Stimulated activated CD4-positive, alpha-beta T cell treated with anti-CD3 and anti-CD28 coated beads, Interleukin-1b, Interleukin-23, amount 100 ng/mL, for 1 hour (primary cell): ENCODE measurements at places on chromosomes 16 and 17.

GRCh38 chr17:61335105-61335844 is 64.4 kb upstream of the TBX2 start:
- DNase-seq, result no peak

DNA sequence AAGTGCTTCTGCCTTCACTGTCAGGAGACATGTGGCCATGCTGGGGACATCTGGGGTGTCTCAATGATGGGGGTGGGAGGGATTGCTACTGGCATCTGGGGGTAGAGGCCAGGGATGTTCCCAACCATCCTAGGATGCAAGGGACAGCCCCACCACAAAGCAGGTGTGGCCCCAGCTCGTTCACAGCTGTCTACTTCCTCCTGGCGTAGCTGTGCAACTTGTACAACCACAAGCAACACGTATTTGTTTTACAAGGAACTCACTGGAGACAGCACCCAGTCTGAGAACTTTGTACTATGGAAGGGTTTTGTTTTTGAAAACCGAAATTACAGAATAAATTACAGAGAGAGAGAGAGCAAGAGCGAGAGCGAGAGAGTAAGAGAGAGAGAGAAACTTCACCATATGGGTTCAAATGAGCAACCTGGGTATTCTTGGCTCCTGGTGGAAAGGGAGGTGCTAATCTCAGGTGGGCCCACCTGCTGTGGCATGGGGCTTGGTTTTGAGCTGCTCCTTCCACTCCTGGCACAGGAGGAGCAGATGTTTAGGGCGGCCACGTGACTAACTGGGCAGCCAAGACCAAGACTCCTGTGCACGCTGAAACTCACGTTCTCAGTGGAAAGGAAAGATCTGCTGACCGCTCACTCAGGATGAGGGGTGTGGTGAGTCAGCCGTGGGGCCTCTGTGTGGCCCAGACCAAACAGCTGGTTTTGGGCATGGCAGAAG is 17.5 kb upstream of the TNFRSF13B start:
- DNase-seq, result no peak

- no peak for DNase-seq
These were observed 4.3 kb downstream of the COTL1 start for GRCh38 chr16:84613408-84614072.

DNA sequence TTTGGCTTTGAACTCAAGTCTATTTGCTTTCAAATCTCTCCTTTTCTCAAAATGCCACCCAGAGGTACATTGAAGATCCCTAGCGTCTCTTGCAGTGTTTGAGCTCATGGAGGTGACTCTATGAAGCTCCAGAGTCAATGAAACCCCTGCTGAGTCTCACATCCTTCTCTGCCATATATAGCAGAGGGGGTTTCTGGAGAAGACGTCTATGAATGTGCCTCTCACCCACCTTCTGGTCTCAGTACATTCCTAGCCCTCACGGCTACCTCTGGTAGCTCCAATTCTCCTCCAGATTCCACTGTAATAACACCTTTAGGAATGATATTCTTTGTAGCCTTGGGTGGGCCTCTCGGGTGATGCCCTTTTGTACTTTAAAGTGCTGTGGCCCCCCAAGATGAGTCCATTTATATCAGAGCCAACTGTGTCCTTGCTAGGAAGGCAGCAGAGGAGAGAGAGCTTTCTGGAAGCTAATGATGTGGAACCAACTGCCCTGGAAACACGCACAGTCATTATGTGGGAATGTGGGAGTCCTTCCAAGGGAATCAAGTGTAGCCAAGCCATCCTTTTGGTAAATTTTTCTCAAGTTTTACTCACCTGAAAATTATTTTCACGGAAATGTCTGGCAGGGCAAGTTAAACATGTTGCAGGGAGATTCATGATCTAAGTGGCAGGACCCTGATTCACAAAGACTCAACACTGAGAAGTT is 123.4 kb downstream of the ASIC2 start:
- DNase-seq, result no peak

- DNase-seq, result no peak
These were observed 100.3 kb downstream of the TANC2 start for GRCh38 chr17:63066158-63066813.

- DNase-seq, result no peak
These were observed 31.3 kb downstream of the DCUN1D3 start for GRCh38 chr16:20868890-20869289.

DNA sequence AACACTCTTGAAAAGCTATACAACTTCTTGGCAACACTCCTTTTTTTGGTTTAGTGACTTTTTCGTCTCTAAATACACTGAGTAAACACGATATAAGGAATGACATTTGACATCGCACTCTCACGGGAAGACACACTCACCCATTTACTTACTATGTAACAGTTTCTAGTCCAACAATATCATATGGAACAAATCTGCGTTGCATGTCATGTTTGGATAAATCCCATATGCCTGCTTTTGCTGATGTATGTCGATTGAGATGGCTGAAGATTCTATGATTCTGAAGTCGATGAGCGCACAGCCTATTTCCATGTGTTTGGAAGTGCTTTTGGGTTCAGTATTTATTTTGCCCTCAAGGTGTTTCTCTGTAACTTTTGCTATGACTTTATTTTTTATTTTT is 18.2 kb downstream of the ITGAE start:
- DNase-seq, result no peak

GRCh38 chr16:17269439-17269838 is 201.3 kb downstream of the XYLT1 start:
- DNase-seq, result no peak

GRCh38 chr16:7614021-7614795 is 281.6 kb downstream of the RBFOX1 start:
- no peak for DNase-seq

- DNase-seq, result no peak
These were observed 16.0 kb downstream of the KCNJ2 start for GRCh38 chr17:70185285-70185684.

DNA sequence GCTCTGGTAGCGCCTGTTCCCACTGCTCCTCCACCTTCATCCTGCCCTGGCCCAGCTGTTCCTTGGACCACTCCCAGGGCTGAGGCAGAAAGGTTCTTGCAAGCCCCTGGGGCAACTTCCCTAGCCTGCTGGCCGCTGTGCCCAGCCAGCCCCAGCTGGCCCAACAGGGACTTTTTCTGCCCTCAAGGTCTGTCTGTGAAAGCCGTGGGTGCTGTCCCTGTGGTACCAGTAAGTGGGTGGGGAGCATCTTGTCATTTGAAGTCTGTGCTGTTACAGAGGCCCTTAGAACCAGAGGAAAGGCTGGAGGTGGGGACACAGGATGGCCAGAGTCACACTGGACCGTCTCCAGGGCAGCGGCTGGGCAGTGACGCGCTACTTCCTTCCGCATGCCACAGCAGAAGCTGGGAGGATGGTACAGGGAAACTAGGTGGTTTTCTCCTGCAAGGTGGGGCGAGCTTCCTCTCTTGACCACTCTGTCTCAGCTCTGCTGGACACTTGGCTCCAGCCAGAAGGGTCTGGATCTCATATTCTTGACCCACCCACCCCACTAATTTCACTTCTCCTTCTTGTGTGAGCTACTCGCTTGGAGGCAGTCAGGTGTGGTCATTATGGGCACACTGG is 87.8 kb downstream of the PLCG2 start:
- no peak for DNase-seq

DNA sequence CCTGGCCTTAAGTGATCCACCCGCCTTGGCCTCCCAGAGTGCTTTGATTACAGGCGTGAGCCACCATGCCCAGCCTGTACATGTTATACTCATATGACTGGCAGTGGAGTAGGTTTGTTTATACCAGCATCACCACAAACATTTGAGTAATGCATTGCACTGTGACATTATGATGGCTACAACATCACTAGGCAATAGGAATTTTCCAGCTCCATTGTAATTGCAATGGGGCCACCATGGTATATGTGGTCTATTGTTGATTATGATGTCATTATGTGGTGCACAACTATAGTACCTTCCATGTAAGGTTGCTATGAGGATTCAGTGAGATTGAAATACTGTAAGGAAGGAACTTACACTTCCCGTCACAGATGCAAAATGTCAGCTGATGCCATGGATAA is 168.9 kb downstream of the COPRS start:
- no peak for DNase-seq

DNA sequence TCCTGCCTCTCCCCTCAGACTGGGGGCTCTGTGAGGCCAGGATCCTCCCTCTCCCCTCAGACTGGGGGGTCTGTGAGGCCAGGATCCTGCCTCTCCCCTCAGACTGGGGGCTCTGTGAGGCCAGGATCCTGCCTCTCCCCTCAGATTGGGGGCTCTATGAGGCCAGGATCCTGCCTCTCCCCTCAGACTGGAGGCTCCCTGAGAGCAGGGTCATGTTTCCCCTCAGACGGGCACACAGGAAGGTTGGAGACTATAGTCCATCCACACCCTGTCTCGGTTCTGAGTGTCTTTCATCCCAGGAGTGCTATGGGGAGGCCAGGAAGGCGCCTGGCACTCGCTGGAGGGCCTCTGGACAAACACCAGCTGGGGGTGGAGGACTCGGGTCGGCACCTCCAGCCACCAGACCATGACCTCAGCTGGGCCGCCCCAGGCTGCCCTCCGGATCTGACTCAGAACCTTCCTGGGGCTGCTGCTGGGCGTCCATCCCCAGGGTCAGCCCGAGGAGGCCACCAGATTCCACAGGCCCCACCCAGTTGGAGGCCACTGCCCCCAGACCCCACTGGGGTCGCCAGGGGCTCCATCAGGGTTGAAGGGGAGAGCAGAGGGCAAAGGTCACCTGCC is 21.9 kb upstream of the DLX4 start:
- no peak for DNase-seq

DNA sequence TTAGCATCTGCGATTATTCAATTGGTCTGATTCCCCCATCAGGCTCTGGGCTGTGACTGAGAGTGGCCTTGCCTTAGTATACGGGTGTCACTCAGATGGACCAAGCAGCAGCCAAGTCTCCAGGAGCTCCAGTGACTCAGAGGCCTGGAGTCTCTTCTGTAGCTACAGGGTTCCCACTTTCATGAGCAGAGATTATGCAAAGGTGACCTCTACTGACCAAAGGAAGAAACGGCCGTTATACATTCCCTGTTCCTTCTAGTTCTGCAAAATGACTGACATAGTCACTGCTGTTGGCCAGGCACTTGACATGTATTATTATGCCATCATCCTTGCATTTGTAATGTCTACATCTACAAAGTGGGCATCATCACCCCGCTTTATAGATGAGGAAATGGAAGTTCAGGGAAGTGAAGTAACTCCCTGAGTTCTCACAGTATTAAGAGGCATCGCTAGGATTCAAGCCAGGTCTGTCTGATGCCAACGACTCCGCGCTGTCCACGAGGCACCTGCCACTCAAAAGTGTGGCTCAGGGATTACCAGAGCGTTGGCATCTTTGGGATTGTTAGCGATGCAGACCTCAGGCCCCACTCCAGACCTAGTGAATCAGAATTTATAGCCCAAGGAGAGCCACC is 23.3 kb downstream of the SLC38A7 start:
- no peak for DNase-seq

GRCh38 chr17:51402899-51403298 is 142.6 kb downstream of the UTP18 start:
- no peak for DNase-seq

- DNase-seq, result no peak
These were observed 85.0 kb downstream of the NOG start for GRCh38 chr17:56678249-56679114.

DNA sequence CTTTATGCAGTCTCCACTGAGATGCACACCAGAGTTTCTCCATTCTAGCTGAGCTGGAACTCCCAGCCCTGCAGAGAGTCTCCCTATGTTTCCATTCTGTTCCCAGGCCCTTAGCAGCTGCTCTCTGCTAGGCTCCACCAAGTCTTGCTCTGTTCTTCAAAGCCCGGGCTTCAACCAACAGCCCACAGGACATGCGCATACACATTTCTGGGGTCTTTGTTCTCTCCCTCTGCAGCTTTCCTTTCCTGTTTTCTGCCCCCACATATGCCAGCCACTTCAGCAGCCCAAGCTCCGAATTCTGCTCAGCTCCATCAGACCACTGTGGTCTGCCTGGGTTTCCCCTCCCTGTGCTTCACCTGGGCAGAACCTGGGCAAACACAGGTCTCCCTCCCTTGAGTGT is 205.9 kb downstream of the CBLN1 start:
- DNase-seq, result no peak

DNA sequence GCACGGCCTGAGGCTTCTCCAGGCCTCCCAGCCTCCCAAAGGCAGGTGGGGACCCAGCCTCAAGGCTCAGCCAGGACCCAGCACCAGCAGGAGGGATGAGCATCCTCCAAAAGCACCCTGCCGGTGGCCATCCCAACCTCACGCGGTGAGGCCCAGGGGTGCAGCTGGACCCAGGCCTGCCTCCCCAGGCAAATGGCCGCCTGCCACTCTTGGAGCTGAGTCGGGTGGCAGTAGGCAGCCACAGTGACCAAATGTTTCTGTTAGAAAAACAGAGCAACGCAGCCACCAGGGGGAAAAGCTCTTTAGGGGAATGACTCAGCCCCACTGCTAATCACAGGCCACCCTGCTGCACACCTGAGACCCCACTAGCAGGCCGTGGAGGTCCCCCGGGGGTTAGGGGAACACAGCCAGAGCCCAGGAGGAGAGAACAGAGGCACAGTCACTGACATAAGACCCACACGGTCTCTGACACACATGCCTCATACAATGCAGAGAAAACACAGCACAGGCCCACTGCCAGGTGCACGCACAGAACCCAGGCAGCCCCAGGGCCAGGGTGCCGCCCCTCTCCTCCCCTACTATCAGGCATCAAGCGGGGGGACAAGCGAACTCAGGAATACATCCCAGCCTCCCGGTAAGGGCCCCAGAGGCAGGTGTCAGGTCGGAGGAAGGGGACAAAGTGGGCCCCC is 12.4 kb downstream of the BCAR1 start:
- DNase-seq, result no peak

DNA sequence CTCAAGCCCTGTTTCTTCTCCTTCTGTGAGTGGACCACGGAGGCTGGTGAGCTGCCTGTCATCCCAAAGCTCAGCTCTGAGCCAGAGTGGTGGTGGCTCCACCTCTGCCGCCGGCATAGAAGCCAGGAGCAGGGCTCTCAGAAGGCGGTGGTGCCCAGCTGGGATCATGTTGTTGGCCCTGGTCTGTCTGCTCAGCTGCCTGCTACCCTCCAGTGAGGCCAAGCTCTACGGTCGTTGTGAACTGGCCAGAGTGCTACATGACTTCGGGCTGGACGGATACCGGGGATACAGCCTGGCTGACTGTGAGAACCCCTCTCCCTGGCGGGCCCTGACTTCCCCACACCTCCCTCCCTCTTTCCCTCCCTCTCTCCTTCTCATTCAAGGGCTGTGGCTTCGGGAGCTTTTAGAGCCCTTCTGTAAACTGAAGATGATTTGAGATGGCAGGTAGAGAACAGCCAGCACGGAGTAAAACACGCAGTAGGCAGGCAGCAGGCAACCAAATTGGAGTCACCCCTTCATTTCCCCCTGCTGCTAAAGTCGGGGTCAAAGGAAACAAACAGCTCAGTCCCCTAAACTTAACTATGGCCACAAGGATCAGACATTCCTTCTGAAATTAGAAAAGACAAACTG is 3.9 kb downstream of the SPACA3 start:
- DNase-seq, result no peak

- DNase-seq, result no peak
These were observed 57.5 kb downstream of the CYTH1 start for GRCh38 chr17:78724544-78724943.

GRCh38 chr17:41635121-41636097 is 11.0 kb upstream of the KRT17 start:
- DNase-seq, result no peak
